Activated naive CD4-positive, alpha-beta T cell treated with anti-CD3 and anti-CD28 coated beads for 36 hours (primary cell): ENCODE measurements at places on chromosomes 2 and 18.

- peaks cover 42% of the 10 kb centered on the region for H3K4me1 ChIP-seq
- peak within 1 kb of the TSS; percentile 81 for H3K4me3 ChIP-seq
- peak; percentile 75 for DNase-seq
- peaks cover 2% of the 10 kb centered on the region for H3K36me3 ChIP-seq
- peak within 1 kb of the TSS; percentile 59 for H3K27ac ChIP-seq
Observed at GRCh38 chr18:46071653-46072375, at the start of gene PSTPIP2. PSTPIP2 (minus strand) TSS chr18:46072260; CDS start chr18:46072188, 72 bp downstream.

GRCh38 chr2:240430595-240430994 lies 4.9 kb upstream of the GPC1 start:
- DNase-seq: no peak
- no peak overlapping the region for H3K27ac ChIP-seq
- no peaks in the 10 kb centered on the region for H3K36me3 ChIP-seq
- no peak overlapping the region for H3K4me3 ChIP-seq
- peaks cover 26% of the 10 kb centered on the region for H3K4me1 ChIP-seq

DNA sequence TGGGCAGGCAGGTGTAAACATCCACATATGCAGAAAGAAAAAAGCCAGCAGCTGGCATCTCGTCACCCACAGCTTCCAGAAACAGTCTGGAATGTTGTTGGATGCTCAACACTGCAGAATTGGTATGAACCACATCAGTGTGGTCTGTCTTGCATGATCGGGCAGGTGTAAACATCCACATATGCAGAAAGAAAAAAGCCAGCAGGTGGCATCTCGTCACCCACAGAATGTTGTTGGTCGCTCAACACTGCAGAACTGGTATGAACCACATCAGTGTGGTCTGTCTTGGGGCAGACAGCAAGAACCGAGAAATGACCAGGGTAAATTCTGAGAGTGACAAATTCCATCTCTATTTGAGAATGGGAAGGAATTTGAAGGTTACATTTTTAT lies 39.6 kb downstream of the DOCK10 start:
- peak; percentile 69 for DNase-seq
- H3K27me3 ChIP-seq: no peaks in the 10 kb centered on the region
- H3K27ac ChIP-seq: peak overlapping the region; percentile 86
- H3K4me3 ChIP-seq: no peak overlapping the region
- H3K4me1 ChIP-seq: peaks cover 86% of the 10 kb centered on the region

DNA sequence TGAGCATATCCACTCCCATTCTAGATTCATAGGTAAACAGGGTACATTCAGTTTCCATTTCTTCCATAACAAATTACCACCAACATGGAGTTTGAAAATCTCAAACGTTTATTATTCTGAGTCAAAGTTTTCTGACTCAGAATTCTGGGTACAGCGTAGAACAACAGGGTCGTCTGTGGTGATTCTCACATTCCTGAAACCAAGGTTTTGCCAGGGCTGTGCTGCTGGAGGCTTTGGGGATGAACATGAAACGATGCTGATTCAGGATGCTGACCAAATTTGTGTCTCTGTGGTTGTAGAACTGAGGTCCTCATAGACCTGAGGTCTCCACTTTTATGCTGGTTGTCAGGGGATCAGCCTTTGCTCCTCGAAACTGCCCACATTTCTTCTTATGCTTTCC lies 255.7 kb downstream of the DSEL start:
- no peak for DNase-seq
- no peak overlapping the region for H3K27ac ChIP-seq
- H3K4me1 ChIP-seq: peaks cover 26% of the 10 kb centered on the region
- H3K27me3 ChIP-seq: no peaks in the 10 kb centered on the region
- no peaks in the 10 kb centered on the region for H3K36me3 ChIP-seq

GRCh38 chr2:64145119-64145518 lies 899 bp upstream of the PELI1 start:
- H3K4me3 ChIP-seq: no peak overlapping the region
- H3K36me3 ChIP-seq: peaks cover 5% of the 10 kb centered on the region
- H3K4me1 ChIP-seq: peaks cover 30% of the 10 kb centered on the region
- no peak overlapping the region for H3K27ac ChIP-seq
- no peaks in the 10 kb centered on the region for H3K27me3 ChIP-seq
